ENCODE measurements at places on chromosomes 4 and X.

DNA sequence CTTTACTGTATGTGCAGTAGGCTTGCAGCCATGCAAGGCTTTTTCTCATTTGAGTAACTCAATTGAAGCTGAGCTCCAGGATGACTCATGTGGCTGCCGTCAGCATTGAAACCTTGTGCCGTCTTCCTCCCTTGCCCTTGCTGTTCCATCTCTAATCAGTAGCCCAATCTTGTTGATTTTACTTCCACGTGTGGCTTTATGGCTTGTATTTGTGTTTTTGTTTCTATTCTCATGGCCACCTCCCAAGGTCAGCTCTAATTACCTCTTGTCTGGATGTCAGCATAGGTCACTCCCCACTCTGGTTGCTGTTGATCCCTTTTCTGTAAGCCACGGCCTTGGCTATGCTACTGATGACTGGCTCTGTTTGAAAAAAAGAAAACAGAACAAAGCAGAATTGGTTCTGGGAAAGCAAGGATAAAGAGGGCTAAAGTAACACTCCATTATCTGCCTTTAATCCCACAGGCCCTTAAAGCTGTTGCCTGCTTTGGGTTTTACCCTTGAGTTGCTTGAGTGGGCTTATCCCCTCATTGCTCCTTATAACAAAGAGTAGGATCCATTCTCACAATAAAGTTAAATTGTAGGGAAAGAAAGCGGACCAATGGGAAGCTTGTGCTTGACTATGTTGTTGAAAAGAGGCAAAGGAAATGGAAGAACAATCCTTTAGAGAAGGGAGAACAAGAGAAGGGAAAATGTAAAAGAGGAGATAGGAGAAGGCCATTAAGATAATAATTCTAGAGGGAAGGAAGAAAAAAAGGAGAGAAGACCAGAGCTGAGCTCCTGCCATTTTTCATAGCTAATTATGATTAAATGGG lies 173.9 kb upstream of the PGRMC2 start:
- DNase-seq = peak; percentile 87

DNA sequence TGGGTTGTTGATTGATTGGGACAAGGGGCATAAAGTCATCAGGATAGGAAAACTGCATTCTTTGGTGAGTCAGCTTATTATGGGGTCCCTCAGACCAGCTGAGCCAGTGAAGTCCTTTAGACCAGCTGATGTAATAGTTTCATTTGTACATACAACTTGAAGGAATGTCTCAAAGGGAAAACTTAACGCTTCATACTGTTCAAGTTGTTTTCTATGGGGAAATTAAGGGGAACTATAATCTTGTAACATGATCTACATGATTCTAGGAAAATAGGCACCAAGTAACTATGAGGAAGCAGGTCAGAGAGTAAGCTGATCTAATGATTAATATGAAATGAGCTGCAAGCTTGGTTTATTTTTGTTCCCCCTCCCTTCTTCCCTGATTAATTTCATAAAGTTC lies 175.1 kb upstream of the GRID2 start:
- DNase-seq = no peak

DNA sequence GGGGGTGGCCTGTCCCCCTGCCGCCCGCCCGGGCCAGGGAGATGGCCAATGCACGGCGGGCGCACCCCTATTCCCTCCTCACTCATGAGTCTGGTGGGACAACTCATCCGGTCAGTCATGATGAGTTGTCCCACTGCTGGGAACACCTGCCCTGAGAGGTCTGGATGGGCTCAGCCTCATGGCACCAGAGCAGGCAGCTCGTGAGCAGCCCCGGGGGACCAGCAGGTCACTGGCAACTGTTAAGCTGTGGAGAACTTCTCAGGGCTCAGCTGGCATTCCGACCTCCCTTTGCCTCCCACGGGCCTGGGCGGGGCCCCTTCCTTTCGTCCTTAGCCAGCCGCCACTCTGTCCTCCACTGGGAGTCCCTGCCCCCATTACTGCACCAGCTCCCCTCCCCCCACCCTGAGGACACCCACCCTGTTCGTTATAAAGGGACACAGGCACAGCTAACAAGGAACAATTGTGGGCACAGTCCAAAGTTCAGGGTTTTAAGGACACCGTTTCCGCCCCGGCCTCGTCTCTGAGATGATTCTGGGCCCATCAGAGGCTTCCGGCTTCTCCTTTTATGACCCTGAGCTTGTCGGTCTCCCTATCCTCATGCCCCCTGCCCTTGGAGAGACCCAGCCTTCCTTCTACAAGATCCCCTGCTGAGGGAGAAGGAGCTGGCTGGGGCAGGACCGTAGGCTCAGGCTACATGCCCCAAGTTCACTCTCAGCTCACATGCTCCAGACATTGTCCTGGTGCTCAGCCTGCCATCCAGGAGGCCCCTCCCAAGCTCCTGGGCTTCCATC lies 14.6 kb upstream of the KIAA0232 start:
- DNase-seq = no peak

DNA sequence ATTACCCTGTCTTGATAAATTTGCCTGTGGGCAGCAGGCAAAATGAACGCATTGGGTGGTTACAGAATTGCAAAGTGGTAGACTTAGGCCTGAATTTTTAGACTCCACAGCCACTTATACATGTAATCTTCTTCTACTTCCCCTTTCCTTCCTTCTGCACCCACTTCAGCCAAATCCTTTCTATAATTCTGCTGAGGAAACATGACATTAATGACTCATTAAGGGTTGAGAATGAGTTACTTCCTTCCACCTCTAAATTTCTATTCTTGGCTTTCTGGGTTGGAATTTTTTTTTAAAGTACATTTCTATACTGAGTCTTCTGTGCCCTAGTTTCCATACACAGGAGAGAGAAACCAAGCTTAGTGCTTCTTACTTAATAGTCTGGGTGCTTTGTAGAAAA lies 10.1 kb downstream of the PAPSS1 start:
- DNase-seq = peak; percentile 38

- peak; percentile 7 for DNase-seq
These were observed 30.6 kb upstream of the IL9R start for GRCh38 chrX:155966876-155967275.

GRCh38 chrX:18624599-18624998 lies 47.3 kb downstream of the RS1 start:
- no peak for DNase-seq

- DNase-seq = no peak
These were observed 39.5 kb downstream of the CD40LG start for GRCh38 chrX:136687457-136687856.

DNA sequence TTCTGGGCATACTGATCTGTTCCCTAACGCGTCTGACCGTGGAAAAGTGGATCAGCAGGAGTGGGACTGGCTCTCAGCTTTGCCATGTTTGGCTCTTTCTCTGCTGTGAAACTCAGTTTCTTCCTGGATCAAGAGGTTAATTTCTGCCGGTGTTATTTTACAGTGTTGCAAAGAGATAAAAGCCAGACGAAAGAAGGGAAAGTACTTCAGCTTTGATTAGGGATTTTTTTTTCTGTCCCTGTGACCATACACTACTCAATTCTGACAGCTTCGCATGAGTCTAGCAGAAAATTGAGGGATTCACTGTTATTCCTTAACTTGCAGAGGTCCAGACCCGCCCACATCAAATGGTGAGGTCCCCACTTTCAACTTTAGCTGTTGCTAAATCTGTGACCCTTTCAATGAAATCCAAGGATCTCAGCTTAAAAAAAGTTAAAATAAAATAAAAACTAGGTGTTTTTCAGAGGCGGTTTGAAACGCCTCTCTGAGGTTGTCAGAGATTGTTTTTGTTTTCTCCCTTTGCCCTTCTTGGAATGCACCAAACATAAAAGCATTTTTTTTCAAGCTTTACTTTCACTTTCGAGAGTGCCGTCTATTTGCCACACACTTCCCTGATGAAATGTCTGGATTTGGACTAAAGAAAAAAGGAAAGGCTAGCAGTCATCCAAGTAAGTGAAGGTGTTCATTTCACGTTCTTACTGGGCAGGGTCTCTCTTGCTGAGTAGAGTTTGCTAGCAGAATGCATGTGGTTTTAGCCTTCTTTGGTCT lies at the start of gene TLR3:
Gene TLR3 (plus strand): TSS at position 576 of the 768 bp plus-strand sequence. CDS start 7,464 bp downstream, outside the sequence.
- peak; percentile 52 for DNase-seq
